ENCODE measurements at places on chromosomes 16 and 17. TPM values are rescaled to one million over a fixed set of nuclear protein-coding genes. Genes with fewer than 3 reads are reported as not detected.

GRCh38 chr17:16875662-16876061, 96.3 kb downstream of the TNFRSF13B start:
- DNase-seq, result peak; percentile 2

GRCh38 chr16:988471-989353, 7.1 kb downstream of the SOX8 start:
- DNase-seq, result no peak

MT1E gene
- total RNA-seq, result 103 TPM

DNA sequence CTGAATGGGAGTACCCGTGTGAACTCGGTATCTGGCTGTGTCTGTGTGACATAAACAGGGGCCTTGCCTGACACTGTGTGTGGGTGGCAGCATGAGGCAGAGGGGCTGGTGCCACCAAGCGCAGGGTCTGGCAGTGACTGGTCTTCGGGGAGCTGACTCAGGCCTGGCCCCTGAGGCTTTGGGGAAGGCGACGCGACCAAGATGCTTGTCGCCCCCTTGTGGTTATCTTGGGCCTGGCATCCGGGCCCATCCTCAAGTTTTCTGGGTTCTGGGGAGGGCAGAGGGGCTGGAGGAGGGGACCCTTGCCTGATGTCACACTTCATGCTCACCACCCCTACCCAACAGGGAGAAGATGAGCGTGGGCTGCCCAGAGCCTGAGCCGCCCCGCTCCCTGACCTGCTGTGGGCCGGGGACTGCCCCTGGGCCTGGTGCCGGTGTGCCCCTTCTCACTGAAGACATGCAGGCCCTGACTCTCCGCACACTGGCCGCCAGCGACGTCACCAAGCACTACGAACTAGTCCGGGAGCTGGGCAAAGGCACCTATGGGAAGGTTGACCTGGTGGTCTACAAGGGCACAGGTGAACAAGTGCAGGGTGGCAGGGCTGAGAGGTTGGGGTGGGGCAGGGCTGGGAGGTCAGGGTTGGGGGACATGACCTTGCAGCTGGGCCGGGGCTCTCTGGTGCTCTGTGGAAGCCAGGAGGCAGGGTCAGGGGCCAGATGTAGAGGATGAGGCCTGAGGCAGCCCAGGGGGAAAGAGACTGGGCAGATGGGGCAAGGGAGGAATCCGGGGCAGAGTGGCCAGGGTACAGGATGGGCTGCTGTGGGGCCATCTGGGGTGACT, 24.9 kb downstream of the SBK1 start:
- peak; percentile 39 for DNase-seq

OR4D1 gene
- total RNA-seq, result not detected

DNA sequence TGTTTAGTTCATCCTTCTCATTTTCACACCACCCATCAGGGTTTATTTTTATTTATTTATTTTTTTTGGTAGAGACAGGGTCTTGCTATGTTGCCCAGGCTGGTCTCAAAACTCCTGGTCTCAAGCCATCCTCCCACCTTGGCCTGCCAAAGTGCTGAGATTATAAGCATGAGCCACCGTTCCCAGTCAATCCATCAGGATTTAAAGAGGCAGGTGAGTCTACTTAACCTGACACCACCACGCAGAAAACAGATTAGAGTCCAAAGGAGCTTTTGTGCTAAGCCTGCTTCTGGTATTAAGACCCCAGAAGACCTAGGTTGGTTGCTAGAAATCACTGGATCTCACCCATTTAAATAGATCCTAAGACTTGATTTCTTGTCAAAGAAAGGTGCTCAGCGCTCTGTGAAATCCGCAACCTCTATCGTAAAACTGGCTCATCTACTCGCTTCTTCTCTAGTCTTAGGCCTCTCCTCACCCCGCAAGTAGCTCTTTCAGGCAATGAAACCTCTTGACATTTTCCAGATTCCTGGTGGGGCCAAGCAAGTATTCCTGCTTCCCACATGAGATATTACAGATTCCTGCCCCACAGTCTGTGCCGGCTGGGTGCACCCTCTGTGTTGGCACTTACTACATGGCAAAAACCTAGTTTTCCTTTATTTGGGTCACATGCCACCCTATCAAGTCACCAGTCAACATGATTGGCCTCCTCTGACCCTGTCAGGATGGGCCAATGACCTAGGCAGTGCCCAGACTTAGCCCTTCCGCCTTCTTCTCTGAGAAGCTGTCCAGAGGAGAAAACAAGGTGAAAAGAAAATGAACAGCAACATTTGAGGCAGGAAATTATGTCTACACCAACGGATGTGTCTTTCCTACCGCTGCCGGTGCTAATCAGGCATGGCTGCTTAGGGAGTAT, 9.0 kb downstream of the PITPNA start:
- no peak for DNase-seq

SCNN1B gene
- total RNA-seq, result not detected

PRSS53 gene
- total RNA-seq, result 2.8 TPM

TEKT1 gene
- total RNA-seq, result not detected

GRCh38 chr16:61926766-61927165, 109.5 kb downstream of the CDH8 start:
- DNase-seq, result no peak

GRCh38 chr16:56193951-56194726, 2.9 kb downstream of the GNAO1 start:
- DNase-seq, result peak; percentile 22

DNA sequence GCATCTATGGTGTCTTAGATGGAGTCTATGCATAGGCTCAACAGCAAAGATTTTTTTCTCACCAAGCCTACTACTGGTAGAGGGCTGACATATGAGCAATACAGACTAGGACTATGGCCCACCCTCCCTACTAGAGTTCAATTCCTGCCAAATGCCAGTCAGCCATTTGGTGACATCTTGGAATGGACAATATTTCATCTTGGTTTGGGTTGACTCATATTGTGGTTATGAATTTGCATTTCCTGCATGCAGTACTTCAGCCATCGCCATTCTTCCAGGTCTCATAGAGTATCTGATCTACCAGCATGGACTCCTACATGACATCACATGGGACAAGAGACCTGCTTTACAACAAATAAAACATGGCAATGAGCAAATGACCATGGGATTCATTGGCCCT, 778.1 kb upstream of the SOX9 start:
- no peak for DNase-seq

DNA sequence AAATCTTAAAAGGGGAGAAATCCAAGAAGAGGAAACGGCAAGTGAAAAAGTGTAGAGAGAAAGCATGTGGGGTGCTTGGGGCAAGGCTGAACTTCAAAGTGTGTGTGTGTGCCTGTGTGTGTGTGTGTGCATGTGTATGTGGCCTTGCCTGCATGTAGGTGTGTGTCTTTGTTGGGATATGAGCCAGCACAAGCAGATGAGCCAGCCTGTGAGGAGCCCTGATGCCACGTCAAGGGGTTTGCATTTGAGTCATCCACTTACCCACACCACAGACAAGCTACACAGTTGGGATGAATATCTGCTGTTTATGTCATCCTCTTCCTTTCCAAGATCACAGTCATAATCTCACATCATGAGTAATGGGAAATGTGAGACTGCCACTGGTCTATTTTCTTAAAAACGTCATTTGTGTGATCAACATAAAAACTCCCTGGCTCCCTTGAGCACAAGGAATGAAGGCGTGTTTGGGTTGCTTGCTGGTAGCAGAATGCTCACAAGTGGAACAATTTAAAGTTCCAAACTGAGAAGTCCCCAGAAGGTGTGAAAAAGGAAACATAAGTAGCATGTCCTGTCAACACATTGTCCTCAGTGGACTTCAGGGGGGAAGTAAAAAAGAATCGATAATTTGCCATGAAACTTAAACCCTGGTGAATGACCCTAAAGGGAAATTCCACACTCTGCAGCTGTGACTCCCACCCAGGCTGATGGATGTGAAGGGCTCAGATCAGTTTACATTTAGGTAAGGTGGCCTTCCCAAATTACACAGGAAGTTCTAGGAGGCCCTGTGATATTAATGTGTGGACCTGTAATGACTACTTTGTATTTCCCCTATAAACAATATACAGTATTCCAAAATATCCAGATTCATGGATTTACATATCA, 14.7 kb downstream of the KCTD19 start:
- DNase-seq, result peak; percentile 100

TNFRSF13B gene
- total RNA-seq, result not detected

DNA sequence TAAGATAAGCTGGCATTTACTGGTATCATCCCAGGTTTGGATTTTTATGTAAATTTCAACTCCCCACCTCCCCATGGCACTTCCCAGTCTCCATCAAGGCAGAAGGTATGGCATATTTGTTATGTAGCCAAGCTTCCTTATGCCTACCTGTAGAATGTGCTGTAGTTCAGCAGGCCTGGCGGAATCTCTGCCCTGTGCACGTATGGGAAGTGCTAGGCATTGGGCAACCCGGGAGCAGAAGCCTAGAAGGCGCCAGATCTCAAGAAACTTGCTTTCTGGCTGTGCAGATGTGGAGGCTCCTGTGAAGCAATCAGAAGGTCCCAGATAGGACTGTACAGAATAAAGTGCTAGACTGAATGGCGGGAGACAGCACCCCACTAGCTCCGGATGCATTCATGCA, 64.7 kb downstream of the SNX20 start:
- peak; percentile 63 for DNase-seq

TMEM238L gene
- not detected for total RNA-seq

KRT24 gene
- not detected for total RNA-seq

SEZ6 gene
- total RNA-seq, result not detected

DNA sequence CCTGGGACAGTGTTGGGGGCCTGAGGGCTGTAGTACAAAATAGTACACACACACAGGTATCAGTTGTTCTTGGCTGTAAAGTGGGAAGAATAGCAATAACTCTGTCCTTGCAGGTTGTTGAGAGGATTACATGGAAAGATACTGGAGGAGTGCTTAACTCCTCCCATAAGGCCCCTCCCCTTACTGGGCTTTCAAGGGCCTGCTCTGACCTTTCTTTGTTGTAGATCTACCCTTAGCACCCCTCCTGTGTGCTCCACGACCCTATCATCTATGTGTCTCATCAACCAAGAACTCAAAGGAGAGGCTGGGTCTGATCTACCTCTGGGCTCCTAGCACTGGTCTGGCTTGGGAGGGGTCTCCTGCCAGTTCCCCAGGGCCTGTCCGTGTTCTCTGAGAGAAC, 8.3 kb upstream of the EDC4 start:
- no peak for DNase-seq

GRCh38 chr17:59812139-59812538, 80.6 kb downstream of the TUBD1 start:
- no peak for DNase-seq

GRCh38 chr16:78503602-78504001, 404.1 kb downstream of the WWOX start:
- peak; percentile 64 for DNase-seq

DNA sequence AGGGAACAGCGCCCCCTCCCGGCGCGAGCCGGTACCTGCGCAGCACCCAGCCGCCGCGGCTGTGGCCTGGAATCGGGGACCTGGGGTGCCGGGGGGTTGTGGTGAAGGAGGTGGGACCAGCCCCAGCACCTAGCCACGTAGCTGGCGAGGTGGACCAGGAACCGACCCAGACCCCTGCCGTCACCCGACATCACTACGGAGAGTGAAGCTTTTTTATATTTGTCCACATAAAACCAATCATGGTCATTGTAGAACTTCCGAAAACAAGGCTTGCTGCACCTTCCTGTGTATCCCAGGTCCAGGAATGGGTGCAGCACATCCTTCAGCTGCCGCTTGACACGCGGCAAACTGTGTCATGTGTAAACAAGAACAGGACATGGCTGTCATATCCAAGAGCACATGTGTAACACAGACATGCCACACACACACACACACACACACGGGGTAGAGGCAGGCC, 1.3 kb downstream of the HBQ1 start:
- no peak for DNase-seq

DNA sequence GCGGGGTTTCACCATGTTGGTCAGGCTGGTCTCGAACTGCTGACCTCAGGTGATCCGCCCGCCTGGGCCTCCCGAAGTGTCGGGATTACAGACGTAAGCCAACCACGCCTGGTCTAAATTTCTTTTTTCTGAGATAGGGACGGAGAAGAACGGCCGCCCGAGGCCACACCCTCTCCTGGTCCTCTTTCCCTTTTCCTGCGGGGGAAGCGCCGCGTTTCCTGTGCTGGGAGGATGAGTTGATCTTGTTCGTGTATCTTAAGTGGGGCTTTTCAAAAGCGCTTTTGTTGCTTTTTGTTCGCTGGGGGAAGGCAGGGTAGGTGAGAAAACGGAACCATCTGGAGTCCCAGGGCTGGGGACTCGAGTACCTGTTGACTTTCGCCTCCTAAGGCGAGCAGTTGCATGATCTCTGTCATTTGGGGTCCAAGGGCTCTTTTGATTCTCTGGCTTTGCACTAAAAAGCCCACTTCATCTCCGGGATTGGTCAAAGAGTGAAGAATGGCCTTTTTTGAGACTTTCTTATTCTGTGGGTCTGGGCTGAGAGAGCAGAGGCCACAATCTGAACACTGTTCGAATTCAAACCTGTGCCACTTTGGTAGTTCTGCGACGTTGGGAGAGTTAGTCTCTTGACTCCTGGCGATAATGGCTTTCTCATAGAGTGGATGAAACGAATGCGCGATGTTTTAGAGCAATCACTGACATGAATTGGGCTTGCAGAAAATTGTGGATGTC, 1.3 kb downstream of the FUS start:
- no peak for DNase-seq

DNA sequence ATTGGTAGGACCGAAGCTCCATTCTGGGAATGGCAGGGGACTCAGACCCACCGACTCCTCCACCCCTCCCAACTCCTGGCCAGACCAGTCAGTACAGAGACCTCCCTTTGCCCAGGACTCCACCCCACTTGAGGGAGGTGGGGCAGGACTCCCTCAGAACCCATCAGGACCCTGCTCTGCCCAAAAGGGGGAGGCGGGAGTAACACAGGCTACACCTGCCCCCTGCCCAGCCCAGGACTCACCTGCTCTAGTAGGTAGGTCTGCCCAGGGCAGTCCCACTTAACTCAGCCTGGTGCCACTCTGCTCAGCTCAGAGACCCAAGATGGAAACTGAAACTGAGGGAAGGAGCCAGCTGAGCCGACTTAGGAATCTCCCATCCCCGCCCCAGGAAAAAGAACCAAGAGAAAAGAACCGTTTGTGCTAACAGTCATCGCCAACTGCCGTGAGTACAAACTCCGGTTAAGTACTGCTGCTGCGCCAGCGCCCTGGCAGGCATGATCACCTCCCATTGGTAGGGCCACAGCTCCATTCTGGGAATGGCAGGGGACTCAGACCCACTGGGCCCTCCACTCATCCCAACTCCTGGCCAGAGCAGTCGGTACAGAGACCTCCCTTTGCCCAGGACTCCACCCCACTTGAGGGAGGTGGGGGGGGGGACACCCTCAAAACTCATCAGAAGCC, 503 bp downstream of the DHX58 start:
- peak; percentile 57 for DNase-seq

CYBA gene
- total RNA-seq, result 41.5 TPM

GRCh38 chr16:29909391-29909790, 9.1 kb downstream of the ASPHD1 start:
- no peak for DNase-seq

CDT1 gene
- 0.82 TPM for total RNA-seq

GRCh38 chr17:80290156-80290555, 29.5 kb downstream of the RNF213 start:
- DNase-seq, result no peak

- no peak for DNase-seq
Observed at GRCh38 chr16:69115837-69116236, 10.4 kb downstream of the HAS3 start.
